ENCODE measurements at places on chromosomes 4 and X. TPM values are rescaled to one million over a fixed set of nuclear protein-coding genes. Genes with fewer than 3 reads are reported as not detected.

STK32B gene
- 0.46 TPM for total RNA-seq

MAOA gene
- total RNA-seq: 25.2 TPM

PRSS12 gene
- total RNA-seq: 0.29 TPM

ZAR1 gene
- not detected for total RNA-seq

ZMAT1 gene
- 1.4 TPM for total RNA-seq

NEXMIF gene
- total RNA-seq: 0.10 TPM

CXCL1 gene
- 3.2 TPM for total RNA-seq

MAGEA1 gene
- total RNA-seq: not detected

GYG2 gene
- 0.92 TPM for total RNA-seq

GPR82 gene
- not detected for total RNA-seq

NLGN4X gene
- total RNA-seq: 0.52 TPM

ZDHHC15 gene
- 0.10 TPM for total RNA-seq

JCHAIN gene
- total RNA-seq: 0.60 TPM

SSX1 gene
- total RNA-seq: not detected

CSAG3 gene
- total RNA-seq: not detected

GLRB gene
- total RNA-seq: 2.1 TPM

TMPRSS11A gene
- total RNA-seq: not detected

NAA10 gene
- total RNA-seq: 133 TPM

YIPF6 gene
- 27.4 TPM for total RNA-seq

CYBB gene
- 4.5 TPM for total RNA-seq

SSX2 gene
- not detected for total RNA-seq

MND1 gene
- not detected for total RNA-seq

SPANXD gene
- not detected for total RNA-seq

PCDH18 gene
- total RNA-seq: 10.5 TPM

STEEP1 gene
- 38.0 TPM for total RNA-seq

MGAT4D gene
- total RNA-seq: not detected

RAB33A gene
- total RNA-seq: not detected

PAK3 gene
- 0.26 TPM for total RNA-seq

USP17L10 gene
- total RNA-seq: not detected

MAML3 gene
- 1.4 TPM for total RNA-seq

SSX3 gene
- total RNA-seq: not detected

CRMP1 gene
- not detected for total RNA-seq

SRPX gene
- total RNA-seq: 26.7 TPM

EGFL6 gene
- 0.09 TPM for total RNA-seq

SLC9B1 gene
- not detected for total RNA-seq

NWD2 gene
- total RNA-seq: not detected

TEX11 gene
- not detected for total RNA-seq

COL4A6 gene
- total RNA-seq: 1.4 TPM

TEX13D gene
- total RNA-seq: not detected

HAND2 gene
- total RNA-seq: 0.66 TPM

ASMT gene
- not detected for total RNA-seq

F8A2 gene
- total RNA-seq: not detected

MAGEB17 gene
- not detected for total RNA-seq

ARHGEF6 gene
- 29.9 TPM for total RNA-seq

PNMA6F gene
- not detected for total RNA-seq
